ENCODE measurements at places on chromosomes 2 and 18.

GRCh38 chr18:12278741-12279682, 24.9 kb downstream of the CIDEA start:
- DNase-seq: peak; percentile 97

DNA sequence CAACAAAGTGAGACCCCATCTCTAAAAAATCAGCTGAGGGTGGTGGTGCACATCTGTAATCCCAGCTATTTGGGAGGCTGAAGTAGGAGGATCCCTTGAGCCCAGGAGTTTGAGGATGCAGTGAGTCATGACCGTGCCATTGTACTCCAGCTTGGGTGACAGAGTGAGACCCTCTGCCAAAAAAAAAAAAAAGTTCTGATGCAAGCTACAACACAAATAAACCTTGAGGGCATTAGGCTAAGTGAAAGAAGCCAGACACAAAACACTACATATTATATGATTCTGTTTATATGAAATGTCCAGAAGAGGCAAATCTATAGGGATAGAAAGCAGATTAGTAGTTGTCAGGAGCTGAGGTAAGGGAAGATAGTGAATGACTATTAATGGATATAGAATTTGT, 13.0 kb downstream of the YWHAQ start:
- peak; percentile 31 for DNase-seq

GRCh38 chr2:137987011-137987410, 22.7 kb downstream of the HNMT start:
- DNase-seq: no peak

DNA sequence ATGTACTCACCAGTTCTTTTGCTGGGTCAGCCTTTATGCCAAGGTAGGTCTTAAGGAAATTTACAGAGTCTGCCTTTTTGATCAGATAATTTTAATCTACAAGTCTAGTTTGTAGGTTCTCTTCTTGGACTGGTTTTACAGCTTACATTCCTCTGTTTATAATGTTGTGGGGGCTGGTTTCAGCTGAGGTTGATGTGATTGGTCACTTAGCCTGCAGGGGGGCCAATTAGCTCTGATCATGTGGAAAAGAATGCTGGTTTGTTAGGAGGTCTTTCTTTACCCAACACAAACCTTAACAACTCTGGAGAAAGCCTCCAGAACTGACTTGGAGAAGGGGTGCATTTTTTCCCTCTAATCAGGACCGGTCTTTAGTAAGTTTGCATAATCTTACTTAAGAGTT, at the start of gene KCNJ13:
KCNJ13 (minus strand) TSS at position 131 of the 400 bp plus-strand sequence. CDS start 5,203 bp downstream, outside the sequence.
- peak; percentile 4 for DNase-seq

- no peak for DNase-seq
Observed at GRCh38 chr2:50513724-50514123, 518.2 kb downstream of the NRXN1 start.

GRCh38 chr2:203812294-203813221, 55.0 kb upstream of the CTLA4 start:
- DNase-seq: no peak

- DNase-seq: no peak
Observed at GRCh38 chr2:177754492-177754873, 318.1 kb downstream of the PDE11A start.

DNA sequence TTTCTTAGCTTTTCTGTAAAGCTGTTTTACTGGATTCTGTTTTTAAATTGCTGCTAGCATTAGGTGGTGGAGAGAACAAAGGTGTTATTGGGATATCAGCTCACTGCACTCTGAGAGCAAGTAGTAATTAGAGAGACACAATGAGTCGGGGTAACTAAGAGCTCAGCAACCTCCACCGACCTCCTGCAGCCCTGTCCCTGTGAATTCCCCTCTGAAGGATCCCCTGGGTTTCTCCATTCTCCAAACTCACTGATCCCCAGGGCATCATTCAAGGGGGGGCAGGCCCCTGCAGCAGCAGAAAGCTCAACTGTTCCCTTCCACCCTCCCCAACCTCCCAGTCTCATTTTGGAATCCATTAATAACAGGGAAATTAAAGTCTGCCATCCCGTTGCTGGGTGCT, 73.0 kb downstream of the MTCL1 start:
- DNase-seq: no peak

GRCh38 chr2:226551522-226552250, 247.9 kb downstream of the IRS1 start:
- DNase-seq: no peak

DNA sequence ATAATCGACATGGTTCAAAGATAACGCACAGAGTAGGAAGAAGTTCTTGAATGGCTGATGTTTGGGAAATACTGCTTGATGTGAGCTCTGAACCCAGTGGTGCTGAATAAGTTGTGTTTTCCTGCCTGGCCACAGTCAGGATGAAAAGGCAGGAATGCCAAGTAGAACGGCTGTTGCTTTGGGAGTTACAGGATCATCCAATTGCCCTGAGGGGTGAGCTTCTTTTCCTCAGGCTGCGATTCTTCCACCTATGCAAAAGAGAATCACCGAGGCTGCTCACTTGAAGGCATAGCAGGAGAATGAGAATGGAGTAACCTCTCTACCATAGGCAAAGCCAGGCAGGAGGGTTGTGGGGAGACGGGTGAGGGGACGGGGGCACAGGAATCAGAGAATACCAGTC, 14.4 kb upstream of the IGFBP2 start:
- no peak for DNase-seq

DNA sequence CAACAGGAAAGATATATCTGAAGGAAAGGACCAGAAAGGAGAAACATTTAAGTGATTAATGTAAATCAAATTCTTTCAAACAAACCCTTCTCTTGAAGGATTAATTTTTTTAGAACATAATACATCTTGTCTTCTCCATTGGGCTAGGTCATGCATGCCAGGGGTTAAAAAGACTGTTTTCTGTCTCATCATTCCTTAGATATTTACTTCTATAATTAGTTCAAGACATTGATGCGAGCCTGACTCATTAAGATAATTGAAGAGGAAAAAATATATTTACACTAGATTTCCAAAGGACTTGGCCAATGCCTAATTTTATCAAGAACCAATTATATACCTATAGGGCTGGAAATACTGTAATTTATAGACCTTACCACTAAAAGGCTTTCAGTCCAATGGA, 166.6 kb upstream of the SETBP1 start:
- no peak for DNase-seq

DNA sequence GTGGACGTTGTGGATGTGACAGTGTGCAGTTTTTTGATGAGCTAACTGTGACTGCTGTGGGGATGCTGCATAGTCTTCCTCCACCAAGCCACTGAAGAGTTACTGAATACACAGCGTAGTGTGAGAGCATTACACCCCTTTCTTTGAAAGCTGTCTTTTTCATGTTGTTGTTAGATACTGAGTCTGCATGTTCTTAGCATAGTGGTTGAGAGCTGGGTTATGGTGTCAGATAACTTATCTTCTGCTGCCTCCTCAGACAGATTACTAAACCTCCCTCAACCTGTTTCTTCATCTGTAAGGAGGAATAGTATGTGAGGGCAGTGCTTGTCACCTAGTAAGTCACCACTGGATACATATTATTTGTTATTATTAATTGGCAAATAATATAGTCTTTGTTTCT, 63.2 kb downstream of the CEP192 start:
- no peak for DNase-seq

DNA sequence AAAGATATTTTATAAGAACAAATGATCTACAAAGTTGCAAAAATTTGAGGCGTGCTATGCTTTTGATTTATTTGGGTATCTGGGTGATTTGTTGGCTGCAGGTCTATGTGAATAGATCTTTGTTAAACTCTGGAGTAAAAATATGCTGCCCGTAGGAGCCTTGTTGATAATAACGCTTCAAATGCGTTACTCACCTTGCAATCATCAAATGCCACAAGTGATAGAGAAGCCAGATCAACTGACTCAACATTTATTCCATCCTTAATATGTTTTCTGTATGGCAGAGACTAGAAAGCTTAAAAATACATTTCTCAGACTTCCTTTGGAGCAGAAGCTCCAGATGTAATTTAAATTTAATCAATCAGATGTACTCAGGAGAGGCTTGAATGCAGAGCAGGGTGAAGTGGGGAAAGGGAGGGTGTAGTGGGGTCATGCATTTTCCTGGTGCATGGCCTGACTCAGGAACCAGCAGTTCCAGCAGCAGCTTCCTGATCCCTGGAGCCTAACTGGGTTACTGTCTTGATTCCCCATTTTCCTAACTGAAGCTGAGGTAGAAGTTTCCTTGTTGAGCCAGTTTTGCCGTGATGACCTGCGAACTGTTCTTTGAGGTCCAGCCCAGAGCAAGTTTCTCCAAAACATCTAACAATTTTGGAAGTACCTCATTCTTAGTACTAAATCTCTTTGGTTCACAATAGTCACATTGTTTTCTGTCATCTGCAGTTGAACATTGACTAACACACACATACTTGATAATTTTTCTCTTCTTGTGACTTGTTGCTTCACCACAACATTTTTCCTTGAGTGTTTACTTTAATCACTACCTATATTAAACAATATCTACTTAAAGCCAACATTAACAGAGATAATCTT, 284.7 kb upstream of the CWC22 start:
- peak; percentile 90 for DNase-seq

DNA sequence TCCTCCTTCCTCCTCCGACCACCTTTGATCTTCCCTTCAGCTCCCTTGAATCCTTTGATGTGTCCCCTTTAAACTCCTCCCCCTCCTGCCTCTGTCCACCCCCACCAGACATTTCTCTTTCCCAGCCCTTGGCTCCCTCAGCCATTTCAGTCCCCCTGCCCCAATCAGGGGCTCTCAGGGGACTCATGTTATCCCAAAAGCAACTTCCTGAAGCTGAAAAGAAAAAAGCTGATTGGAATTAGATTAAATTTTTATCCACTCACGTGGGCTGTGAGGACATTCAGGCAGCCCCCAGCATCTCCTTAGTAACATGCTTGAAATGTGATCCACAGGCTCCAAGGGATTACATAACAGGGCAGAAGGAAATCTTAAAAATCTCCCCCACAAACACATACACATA, 81.3 kb downstream of the NEURL3 start:
- DNase-seq: no peak

DNA sequence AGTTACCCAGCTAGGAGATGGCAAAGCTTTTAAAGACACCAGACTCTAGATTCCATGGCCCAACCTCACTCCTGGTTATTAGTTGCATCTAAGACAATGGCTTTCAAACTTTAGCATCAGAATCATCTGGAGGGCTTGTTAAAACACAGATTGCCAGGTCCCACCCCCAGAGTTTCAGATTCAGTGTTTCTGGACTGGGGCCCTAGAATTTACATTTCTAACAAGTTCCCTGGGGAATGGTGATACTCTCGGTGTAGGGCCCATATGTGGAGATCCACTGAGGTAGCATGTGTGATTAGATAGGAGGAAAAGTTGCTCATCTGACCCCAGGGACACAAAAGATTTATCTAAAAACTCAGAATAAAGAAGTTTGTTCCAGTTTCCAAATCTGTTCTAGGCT, 14.5 kb upstream of the TTR start:
- DNase-seq: no peak

GRCh38 chr2:224350703-224351102, 51.2 kb downstream of the FAM124B start:
- DNase-seq: no peak

GRCh38 chr2:148021059-148021861, at the start of gene MBD5:
Gene MBD5, plus strand, starts transcription at chr2:148021091.
- peak; percentile 52 for DNase-seq

DNA sequence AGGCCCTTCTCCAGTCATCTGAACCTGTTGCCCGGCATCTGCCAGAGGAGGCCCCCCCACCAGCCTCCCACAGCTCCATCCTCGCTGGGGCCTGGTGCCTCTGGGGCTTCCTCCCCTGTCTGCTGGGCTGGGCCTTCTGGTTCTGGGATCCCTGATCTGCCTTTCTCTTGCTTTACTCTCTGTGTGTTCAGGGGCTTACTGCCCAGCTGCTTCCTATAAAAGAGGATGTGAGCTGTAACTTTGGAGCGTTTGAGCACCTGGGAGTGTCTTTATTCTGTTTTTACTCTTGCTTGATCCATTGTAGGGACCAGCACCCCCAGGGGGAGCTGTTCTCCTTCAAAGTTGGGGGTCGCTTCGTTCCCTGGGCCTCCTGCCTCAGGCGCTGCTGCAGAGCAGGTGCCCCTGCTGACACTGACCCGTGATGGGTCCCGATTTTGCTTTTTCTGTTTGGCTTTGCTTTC, 23.1 kb upstream of the FAHD2A start:
- peak; percentile 18 for DNase-seq

DNA sequence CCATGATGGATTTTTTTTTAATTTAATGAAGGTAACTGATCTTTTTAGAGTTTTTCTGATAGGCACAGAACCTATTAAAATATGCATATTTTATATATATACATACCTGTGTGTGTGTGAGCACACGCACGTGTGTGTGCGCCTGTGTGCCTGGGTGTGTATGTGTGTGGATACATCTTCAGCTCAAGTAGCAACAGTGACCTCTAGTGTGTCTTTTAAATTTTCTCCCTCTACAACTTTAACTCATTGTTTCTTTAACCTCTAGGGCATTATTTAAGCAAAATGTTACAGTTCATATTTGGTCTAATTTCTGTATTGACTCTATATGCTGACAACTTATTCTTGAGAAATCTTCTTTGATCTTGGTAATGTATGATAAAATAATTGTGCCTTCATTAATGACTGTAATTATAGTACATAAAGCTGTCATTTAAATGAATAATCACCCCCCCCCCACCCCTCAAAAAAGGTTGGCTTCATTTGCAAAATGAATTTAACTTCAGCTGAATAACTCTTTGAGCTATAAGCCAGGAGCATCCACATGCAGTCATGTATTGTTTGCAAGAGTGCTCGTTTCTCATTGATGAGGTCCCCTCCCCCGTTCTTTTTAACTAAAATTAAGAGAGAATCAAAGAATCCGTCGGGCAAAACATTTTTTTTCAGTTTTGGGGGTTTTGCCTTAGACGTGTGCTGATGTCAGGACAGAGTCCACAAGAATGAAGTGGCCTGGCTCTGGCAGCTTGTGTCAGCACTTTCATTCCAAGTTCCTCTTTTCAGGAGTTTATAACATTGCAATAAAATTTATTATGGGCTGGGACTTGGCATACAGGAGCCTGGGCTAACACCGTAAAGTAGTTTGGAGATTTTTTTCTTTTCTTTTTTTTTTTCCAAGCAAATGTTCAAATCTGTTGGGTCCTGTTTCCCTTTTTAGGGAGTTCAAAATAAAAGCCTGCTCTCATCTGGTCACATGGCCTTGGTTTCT, 80.0 kb downstream of the ETAA1 start:
- peak; percentile 61 for DNase-seq

GRCh38 chr2:164816900-164817299, 24.7 kb downstream of the COBLL1 start:
- DNase-seq: no peak

- DNase-seq: no peak
Observed at GRCh38 chr2:42361728-42362283, 789 bp upstream of the COX7A2L start.

GRCh38 chr2:28617502-28618184, 121.8 kb downstream of the PLB1 start:
- no peak for DNase-seq

- no peak for DNase-seq
Observed at GRCh38 chr2:219461047-219461514, 26.4 kb downstream of the SPEG start.

GRCh38 chr2:118968042-118968441, 26.0 kb downstream of the MARCO start:
- DNase-seq: no peak

GRCh38 chr2:217942731-217943335, 60.0 kb downstream of the TNS1 start:
- no peak for DNase-seq
